ENCODE measurements at places on chromosomes 4 and X. TPM values are rescaled to one million over a fixed set of nuclear protein-coding genes. Genes with fewer than 3 reads are reported as not detected.

FRMD7 gene
- polyA plus RNA-seq, result 0.01 TPM

H2BW2 gene
- polyA plus RNA-seq, result not detected

FSTL5 gene
- not detected for polyA plus RNA-seq

EOLA1 gene
- 9.3 TPM for polyA plus RNA-seq

UGT2B7 gene
- polyA plus RNA-seq, result 0.11 TPM

SRPK3 gene
- 0.10 TPM for polyA plus RNA-seq

FABP2 gene
- not detected for polyA plus RNA-seq

PAGE2B gene
- polyA plus RNA-seq, result not detected

SLC38A5 gene
- 316 TPM for polyA plus RNA-seq

NKX3-2 gene
- polyA plus RNA-seq, result 0.01 TPM

SFRP2 gene
- polyA plus RNA-seq, result not detected
